ENCODE measurements at places on chromosomes 7 and 10. TPM values are rescaled to one million over a fixed set of nuclear protein-coding genes. Genes with fewer than 3 reads are reported as not detected.

- no peak overlapping the region for H3K4me3 ChIP-seq
- peaks cover 6% of the 10 kb centered on the region for H3K4me1 ChIP-seq
Observed at GRCh38 chr10:5476918-5477525, 22.3 kb downstream of the CALML5 start.

The RBP4 gene
- total RNA-seq: not detected

The PRPS1L1 gene
- not detected for total RNA-seq

The MINPP1 gene
- total RNA-seq: 8.0 TPM

DNA sequence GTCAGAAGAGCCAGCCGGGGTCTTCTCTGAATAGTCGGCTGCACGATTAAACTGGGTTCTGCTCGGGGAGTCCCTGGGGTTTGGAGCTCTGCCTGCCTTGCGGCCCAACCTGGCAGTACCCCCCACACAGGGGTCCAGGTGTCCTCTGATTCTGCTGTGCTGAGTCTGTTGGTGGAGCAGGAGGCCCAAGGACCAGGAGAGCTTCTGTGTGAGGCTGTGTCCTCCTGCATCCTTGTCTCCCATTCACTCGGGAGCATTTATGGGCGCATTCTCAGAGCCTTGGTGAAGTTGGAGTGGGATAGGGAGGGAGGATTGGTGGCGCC, 14.2 kb downstream of the INPP5A start:
- peak overlapping the region; percentile 52 for H3K4me3 ChIP-seq
- H3K27ac ChIP-seq: peak overlapping the region; percentile 82
- peaks cover 24% of the 10 kb centered on the region for H3K4me1 ChIP-seq
- H3K36me3 ChIP-seq: no peaks in the 10 kb centered on the region
- DNase-seq: no peak

- H3K27me3 ChIP-seq: peaks cover 29% of the 10 kb centered on the region
- no peaks in the 10 kb centered on the region for H3K36me3 ChIP-seq
- H3K27ac ChIP-seq: no peak overlapping the region
- H3K4me1 ChIP-seq: no peaks in the 10 kb centered on the region
- DNase-seq: no peak
Observed at GRCh38 chr7:73615886-73616285, 8.4 kb downstream of the MLXIPL start.

GRCh38 chr7:117863618-117864017, 9.6 kb downstream of the CTTNBP2 start:
- no peak overlapping the region for H3K4me3 ChIP-seq
- H3K4me1 ChIP-seq: no peaks in the 10 kb centered on the region
- H3K27me3 ChIP-seq: no peaks in the 10 kb centered on the region
- no peak overlapping the region for H3K27ac ChIP-seq
- no peak for DNase-seq

DNA sequence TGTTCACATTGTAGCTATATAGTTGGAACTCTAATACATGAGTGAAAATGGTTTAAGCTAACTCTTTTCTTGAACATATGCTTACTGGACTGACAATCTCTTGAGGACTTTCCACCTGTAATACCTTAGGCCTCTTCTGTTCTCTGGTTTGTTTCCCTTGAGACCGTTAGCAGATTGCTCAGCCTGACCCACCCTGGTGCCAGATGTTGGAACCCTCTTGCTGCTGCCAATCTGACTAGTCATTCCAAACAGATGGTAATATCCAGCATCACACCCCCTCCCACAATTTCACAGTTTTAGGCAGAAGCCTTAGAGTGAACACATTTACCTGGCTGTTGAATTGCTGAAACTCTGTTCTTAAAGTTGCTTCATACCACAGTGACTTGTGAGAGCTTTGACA, 18.7 kb downstream of the CALD1 start:
- H3K4me1 ChIP-seq: no peaks in the 10 kb centered on the region
- H3K27me3 ChIP-seq: peaks cover 8% of the 10 kb centered on the region
- H3K4me3 ChIP-seq: no peak overlapping the region
- DNase-seq: no peak

The NXPH1 gene
- total RNA-seq: not detected

GRCh38 chr7:27961255-27961654, 219.3 kb downstream of the JAZF1 start:
- no peak overlapping the region for H3K4me3 ChIP-seq
- no peak overlapping the region for H3K27ac ChIP-seq
- peaks cover 5% of the 10 kb centered on the region for H3K27me3 ChIP-seq

- no peaks in the 10 kb centered on the region for H3K36me3 ChIP-seq
- DNase-seq: no peak
- peak overlapping the region; percentile 81 for H3K4me3 ChIP-seq
- peaks cover 16% of the 10 kb centered on the region for H3K4me1 ChIP-seq
Observed at GRCh38 chr10:15253951-15254807, 85.7 kb upstream of the NMT2 start.
